ENCODE measurements at places on chromosomes 5 and 9.
A peak's percentile ranks its signal among the peaks of the same experiment; 100 is the strongest.

DNA sequence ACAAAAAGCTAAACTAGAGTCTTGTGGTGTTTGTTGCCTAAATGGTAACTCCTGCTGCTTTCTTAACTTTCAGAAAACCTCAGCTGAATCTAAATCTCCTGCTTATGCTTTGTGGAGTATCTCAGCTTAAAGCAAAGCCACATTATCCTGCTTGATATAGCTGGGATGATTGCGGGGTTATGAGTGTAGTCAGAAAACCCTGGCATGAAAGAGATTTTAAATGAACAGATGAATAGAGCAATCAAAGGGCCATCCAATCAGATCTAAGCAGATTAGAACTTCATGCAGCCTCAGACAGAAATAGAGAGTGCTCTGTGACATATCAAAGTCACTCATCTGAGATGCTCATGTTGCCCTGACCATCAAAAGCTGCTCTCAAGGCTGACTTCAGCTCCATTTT is 305.5 kb downstream of the DMRT2 start:
- DNase-seq = no peak

GRCh38 chr5:56264417-56265025 is 31.4 kb upstream of the ANKRD55 start:
- peak; percentile 49 for DNase-seq

DNA sequence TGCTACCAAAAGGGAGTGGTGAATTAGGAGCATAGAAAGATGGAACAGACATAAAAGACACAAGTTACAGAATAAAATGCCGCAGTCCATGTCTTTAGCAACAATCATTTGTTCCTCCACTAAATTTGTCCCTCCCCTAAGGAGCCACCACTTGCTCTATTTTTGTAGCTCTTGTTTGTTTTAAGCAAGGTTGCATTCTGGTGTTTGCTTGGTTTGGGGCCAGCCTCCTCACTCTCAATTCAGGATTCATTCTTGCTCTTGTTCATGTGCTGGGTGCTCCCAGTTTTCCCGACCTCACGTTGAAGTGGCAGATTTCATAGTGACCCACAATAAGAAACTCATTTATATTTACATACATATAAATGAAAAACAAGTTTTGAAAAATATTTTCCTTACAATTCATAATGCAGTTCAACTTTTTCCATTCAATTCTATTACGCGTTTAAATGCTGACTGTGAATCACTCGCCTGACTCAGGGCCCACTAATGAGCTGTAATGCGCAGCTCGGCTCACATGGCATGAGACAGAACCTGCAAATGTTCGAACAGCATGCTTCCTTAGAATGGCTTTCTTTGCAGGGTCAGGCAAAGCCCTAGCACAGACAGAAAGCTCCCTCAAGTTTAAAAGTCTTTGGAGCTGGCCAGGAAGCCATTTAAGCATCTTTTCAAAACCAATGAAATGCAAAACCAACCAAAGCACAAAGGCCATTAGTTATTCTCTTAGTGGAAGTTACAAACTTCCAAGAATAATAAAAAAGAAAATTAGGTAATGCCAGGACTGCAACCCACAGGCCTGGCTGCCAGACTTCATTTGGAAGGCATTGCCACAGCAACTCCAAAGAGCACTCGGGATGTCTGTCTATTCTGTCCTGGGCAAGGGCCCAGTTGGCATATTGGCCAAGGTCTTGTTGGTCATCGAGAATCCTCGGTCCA is 41.7 kb downstream of the RETREG1 start:
- no peak for DNase-seq

GRCh38 chr9:97518909-97519307 is 17.4 kb downstream of the TMOD1 start:
- DNase-seq = peak; percentile 36

DNA sequence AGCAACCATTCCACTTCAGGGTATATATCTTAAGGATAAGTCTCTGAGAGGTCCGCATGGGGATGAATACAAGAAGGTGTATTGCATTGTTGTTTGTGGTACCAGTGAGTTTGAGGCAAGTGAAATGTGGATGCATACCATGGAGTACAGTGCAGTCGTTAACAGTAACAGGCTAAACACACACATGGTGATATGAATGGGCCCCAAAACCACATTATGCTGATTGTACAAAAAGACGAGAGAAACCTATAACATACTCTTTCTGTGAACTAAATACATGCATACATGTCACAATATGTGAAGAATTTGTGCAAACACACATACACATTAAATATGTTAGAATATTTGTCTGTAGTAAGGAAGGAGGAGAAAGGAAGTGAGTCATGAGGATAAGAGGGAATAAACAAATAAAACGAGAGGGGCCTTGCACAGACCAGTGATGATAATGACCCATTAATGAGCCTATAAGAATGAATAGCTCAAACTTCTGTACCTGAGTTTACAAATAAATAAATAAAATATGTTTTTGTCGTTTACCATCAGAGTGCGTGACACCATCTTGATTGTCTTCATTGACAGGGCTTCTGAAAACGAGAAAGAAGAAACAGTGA is 66.5 kb upstream of the RICTOR start:
- DNase-seq = no peak

DNA sequence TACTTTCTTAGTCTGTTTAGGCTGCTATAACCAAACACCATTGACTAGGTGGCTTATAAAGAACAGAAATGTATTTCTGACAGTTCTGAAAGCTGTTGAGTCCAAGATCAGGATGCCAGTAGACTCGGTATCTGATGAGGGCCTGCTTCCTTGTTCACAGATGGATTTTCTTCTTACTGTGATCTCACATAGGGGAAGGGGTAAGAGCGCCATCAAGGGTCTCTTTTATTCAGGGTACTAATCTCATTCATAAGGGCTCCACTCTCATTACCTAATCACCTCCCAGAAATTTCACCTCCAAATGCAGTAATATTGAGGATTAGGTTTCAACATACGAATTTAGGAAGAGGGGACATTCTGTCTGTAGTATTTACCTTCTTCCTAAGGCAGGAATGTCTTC is 384.0 kb upstream of the DMAC1 start:
- DNase-seq = no peak

DNA sequence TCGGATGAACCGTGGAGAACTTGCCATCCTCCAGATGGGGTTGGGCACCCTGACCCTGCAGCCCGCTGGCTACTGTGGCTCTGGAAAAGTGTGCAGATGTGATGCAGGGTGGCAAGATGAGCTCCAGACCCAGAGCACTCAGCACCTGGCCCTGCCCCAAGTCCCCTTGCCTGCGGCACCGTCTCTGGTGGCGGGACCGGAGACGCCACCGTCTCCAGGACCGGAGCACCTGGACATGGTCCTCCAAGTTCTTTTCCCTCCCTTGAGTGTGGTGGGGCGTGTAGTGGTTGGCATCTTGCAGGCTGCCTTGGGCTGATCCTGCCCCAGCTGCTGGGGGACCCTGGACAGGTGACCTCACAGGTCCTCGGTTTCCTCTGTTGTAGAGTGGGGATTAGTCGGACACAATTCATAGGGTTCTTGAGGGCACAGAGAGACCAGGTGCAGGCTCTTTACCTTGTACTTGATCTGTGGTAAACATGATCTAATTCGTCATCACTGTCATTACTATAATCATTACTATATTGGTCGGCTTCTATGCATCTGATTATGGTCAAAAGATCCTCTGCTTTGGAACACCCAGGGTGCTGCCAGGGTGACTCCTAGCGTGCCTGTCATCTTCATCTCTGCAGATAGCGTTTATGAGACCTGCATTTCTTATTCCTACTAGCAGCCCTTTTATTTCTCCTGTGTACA is 83.5 kb downstream of the COL5A1 start:
- DNase-seq = no peak

Data from erythroblast (primary cell).